Tibial nerve (tissue), 4 donors: ENCODE measurements at places on chromosomes 7 and 10. TPM values are rescaled to one million over a fixed set of nuclear protein-coding genes. Genes with fewer than 3 reads are reported as not detected.

The FAM237B gene
- not detected for total RNA-seq

DNA sequence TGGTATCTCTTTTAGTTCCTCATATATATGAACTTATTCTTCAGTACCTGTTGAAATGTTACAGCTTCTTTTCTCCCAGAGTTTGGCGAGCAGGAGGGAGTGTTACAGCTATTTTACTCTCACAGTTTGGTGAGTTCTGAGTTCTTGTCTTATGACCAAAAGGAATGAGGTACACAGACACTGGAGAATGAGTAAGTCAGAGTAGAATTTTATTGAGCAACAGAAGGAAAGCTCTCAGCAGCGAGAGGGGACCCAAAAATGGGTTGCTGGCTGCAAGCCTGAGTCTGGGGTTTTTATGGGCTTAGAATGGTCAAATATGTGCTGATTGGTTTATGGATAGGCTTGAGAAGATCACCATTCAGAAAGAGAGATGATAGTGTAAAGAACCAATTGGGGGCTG, 175.2 kb downstream of the CDK14 start:
- no peaks in the 10 kb centered on the region for H3K36me3 ChIP-seq
- H3K4me3 ChIP-seq = no peak overlapping the region
- H3K4me1 ChIP-seq = peaks cover 4% of the 10 kb centered on the region
- no peaks in the 10 kb centered on the region for H3K27me3 ChIP-seq

DNA sequence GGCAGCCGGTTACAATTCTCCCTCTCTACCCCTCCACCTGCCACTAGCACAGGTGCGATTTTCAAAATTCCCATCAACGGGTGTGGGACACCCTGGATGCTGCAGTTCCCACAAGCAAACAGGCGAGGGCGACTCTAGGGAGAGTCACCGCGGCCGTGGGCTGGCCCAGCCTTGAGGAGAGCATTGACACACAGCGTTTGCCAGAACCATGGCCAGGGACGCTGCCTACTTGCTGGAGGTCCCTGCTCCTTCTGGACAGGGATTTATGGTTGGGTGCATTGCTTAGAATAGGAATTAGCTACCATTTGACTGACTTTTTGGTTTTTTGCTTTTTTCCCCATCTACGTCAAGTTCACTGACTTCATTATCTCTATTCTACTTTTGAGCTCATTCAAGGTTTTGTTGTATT, 19.0 kb upstream of the CLDN4 start:
- DNase-seq = peak; percentile 47
- H3K27ac ChIP-seq = no peak overlapping the region
- H3K4me1 ChIP-seq = no peaks in the 10 kb centered on the region
- no peak overlapping the region for H3K4me3 ChIP-seq

The GFRA1 gene
- 59.2 TPM for total RNA-seq

DNA sequence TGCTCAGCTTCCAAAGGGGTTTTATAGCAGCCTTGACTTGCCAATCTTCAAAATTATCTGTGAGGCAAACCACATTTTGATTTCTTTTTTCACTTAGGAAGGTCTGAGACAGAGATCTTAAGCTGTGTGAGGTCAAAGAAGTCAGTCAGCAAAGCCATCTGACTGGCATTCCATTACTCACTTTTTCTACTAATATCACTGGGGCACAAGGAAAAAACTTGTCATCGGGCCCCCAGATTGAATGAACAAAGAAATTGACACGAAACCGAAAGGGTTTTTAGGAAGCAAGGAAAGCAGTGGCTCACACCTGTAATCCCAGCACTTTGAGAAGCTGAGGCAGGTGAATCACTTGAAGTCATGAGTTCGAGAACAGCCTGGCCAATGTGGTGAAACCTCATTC, 78.5 kb upstream of the FRMD4A start:
- DNase-seq = no peak
- no peak overlapping the region for H3K27ac ChIP-seq
- no peaks in the 10 kb centered on the region for H3K27me3 ChIP-seq
- no peak overlapping the region for H3K4me3 ChIP-seq

GRCh38 chr10:117186832-117187615, 10.3 kb upstream of the KCNK18 start:
- DNase-seq = no peak
- no peaks in the 10 kb centered on the region for H3K27me3 ChIP-seq
- H3K36me3 ChIP-seq = no peaks in the 10 kb centered on the region
- no peak overlapping the region for H3K27ac ChIP-seq
- no peak overlapping the region for H3K4me3 ChIP-seq

DNA sequence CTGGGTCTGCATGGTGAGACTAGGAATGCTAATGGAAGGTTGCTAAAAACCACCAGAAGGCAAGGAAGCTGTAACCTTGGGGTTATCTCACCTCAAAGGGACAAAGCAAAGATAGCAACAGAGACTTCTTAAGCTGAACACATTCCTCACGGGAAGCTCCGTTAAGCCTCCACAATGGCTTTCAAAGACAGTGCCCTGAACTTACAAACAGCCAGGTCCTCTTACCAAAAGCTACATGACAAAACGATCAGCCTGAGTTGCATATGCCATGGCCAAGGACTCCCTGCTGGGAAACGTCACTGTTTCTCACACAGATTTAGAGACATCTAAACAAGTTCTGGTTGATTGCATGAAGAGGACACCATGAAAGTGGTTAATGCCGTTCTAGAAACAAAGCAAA, 52.7 kb downstream of the HTR5A start:
- no peak for DNase-seq
- H3K27me3 ChIP-seq = no peaks in the 10 kb centered on the region
- no peak overlapping the region for H3K4me3 ChIP-seq

DNA sequence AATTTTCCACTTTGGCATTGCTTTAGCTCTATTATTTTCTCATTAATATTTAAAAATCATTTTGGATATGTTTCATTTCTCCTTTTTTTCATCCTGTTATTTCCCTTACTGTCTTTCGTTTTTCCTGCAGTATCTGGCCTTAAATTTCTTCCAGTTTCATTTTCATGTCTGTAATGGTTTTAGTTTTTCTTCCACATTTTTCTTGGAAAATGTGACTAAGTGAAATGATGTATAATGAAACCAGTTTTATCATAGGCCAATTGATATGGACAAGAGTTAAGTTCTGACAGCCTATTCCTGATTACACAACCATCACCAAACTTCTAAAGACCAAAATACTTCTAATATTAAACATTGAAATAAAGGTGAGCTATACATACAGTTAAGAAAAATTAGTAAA, 158.5 kb downstream of the LHFPL3 start:
- no peaks in the 10 kb centered on the region for H3K4me1 ChIP-seq
- no peak overlapping the region for H3K4me3 ChIP-seq
- no peak for DNase-seq

The FRA10AC1 gene
- 16.7 TPM for total RNA-seq

The TBXAS1 gene
- 80.4 TPM for total RNA-seq

The TMEM236 gene
- total RNA-seq = 1.7 TPM

DNA sequence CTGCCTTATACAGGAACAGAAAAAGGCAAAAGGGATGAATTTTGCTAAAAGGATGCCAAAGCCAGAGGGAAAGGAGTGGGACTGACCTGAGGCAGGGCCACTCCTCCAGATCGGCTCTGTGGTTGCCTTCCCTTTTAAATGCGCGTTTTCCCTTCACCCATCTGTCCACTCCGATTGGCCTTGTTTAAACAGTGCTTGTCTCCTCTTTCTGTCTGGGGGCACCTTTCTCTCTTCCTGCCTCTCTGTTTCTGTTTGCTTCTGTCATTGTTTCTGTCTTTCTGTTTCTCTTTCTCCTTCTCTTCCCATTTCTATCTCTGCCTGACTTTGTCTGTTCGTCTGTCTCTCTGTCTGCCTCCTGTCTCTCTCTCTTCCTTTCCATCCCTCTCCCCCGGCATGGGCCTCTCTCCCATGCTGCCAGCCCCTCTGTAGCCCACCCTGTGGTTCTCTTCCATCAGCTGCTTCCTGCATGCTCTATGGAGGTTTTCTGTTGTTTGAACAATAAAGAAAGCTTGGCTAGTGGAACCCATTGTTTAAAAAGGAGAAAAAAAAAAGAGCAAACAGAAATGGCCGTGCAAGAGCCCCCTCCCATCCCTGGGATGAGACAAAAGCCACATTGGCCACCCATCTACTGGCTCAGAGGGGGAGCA, 29.5 kb upstream of the HSPB1 start:
- no peak overlapping the region for H3K4me3 ChIP-seq
- peaks cover 7% of the 10 kb centered on the region for H3K4me1 ChIP-seq
- H3K27me3 ChIP-seq = peaks cover 70% of the 10 kb centered on the region
- H3K27ac ChIP-seq = no peak overlapping the region
- H3K36me3 ChIP-seq = no peaks in the 10 kb centered on the region
- no peak for DNase-seq

The CCDC172 gene
- not detected for total RNA-seq

The CALY gene
- total RNA-seq = not detected

DNA sequence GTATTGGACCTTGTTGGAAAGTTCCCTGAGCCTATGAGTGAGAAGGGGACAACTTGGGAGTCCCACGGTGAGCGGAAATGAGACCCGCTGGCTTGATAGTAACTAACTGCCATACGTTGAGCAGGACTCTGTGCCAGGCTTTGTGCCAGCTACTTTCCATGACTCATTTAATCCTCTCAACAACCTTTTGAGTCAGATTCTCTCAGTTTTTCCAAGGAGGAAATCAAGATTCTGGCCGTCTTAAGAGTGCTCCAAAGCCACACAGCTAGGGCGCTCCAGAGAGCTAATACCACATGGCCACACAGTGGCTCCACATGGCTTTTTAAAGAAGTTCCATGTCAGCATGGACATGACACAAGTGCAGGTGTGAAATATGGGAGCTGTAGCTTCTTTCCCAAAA, 55.7 kb downstream of the NOD1 start:
- H3K36me3 ChIP-seq = no peaks in the 10 kb centered on the region
- H3K27ac ChIP-seq = no peak overlapping the region
- no peak for DNase-seq
- H3K4me3 ChIP-seq = no peak overlapping the region

DNA sequence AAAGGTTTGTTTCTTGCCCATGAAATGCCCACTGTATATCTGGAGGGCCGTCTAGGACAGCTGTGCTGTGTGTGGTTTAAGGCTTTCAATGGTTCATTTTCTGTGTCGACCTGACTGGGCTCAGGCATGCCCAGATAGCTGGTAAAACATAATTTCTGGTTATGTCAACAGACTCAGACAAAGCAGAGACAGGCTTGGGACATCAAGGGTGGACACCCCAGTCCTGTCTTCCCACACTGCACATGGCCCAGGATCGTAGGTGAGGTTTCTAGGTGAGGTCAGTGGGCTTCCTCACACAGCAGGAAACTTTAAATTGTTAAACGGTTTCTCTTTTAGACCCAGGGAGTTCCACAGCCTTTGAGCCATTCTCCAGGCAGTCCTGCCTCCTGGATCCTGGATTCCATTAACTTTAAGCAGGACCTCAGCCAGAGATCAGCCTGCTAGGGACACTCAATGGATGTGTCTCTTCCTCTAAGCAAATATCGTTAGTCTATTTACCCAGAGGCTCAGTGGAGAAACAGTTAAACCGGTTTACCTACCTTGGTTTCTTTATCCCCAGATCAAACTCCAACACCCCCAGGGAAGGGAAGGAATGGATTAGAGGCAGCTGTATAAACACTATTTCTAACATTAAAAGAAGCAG, 66.4 kb downstream of the ST8SIA6 start:
- peak overlapping the region; percentile 64 for H3K27ac ChIP-seq
- DNase-seq = no peak
- no peaks in the 10 kb centered on the region for H3K36me3 ChIP-seq
- H3K4me3 ChIP-seq = peak overlapping the region; percentile 42
- H3K27me3 ChIP-seq = no peaks in the 10 kb centered on the region

DNA sequence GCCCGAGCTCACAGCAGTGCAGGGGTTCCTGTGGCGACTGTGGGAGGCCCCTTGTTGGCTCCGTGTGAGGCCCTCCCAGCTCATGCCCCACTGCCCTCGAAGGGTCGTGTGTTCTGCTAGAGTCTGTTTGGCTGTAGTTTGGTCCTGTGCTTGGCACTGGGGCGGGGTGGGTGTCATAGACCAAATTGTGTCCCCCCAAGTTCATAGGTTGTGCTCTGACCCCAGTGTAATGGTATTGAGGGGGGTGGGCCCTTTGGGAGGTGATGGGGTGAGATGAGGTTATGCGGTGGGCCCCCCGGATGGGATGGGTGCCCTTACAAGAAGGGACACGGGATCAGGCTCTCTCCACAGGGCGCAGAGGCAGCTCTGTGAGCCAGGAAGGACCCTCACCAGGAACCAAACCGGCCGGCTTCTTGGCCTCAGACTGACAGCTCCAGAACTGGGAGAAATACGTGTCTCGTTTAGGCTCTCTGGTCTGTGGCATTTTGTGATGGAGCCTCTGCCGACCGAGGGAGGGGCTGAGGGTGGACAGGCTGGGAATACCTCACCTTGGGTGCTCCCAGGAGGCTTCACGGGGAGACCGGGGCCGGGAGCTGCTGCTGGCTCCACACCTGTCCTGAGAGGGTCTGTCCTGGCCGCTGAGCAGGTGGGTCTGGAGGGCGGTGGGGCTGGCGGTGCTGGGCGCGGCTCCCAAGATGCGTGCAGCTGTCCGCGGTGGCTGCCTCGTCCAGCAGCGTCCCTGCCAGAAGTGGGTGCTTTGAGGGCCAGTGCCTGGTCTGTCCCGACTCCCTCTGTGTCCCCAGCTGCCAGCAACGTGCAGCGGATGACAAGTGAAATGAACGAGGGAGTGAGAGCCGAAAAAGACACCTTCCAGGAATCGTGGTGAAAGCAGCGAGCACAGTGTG, 89.4 kb downstream of the INPP5A start:
- H3K27ac ChIP-seq = peak overlapping the region; percentile 83
- DNase-seq = no peak
- peaks cover 40% of the 10 kb centered on the region for H3K4me1 ChIP-seq
- no peak overlapping the region for H3K4me3 ChIP-seq

GRCh38 chr7:142508251-142508650, 241.0 kb upstream of the PRSS1 start:
- no peak for DNase-seq
- H3K4me1 ChIP-seq = no peaks in the 10 kb centered on the region
- H3K27me3 ChIP-seq = no peaks in the 10 kb centered on the region
- no peaks in the 10 kb centered on the region for H3K36me3 ChIP-seq
- H3K27ac ChIP-seq = no peak overlapping the region
- H3K4me3 ChIP-seq = no peak overlapping the region

The UCN3 gene
- total RNA-seq = not detected

The UPK3B gene
- total RNA-seq = 8.6 TPM

DNA sequence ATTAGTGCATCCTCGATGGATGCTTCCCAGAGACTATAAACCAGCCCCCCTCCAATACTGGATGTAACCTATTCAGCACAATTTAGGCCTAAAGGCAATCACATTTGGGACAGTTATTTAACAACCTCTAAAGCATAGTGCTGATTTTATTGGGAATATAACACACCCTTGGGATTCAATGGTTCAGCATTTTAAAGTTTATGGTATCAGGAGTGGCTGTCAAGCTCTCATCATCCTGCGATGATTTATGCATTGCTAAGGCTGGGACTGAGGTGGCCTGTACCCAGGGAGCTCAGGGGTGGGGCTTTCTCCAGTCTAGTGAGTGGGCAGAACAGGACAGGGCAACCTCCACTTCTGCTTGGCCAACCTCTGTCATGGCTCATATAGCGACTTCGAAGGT, 464.9 kb downstream of the INHBA start:
- H3K36me3 ChIP-seq = no peaks in the 10 kb centered on the region
- no peak overlapping the region for H3K27ac ChIP-seq
- no peaks in the 10 kb centered on the region for H3K4me1 ChIP-seq
- no peak for DNase-seq
- no peak overlapping the region for H3K4me3 ChIP-seq
- H3K27me3 ChIP-seq = no peaks in the 10 kb centered on the region

GRCh38 chr7:15461576-15461975, 100.2 kb downstream of the AGMO start:
- no peak overlapping the region for H3K27ac ChIP-seq
- no peak for DNase-seq
- H3K4me1 ChIP-seq = peaks cover 7% of the 10 kb centered on the region
- no peaks in the 10 kb centered on the region for H3K27me3 ChIP-seq
- no peaks in the 10 kb centered on the region for H3K36me3 ChIP-seq

The PRTFDC1 gene
- 0.78 TPM for total RNA-seq
